ENCODE measurements at places on chromosomes 13 and 19. TPM values are rescaled to one million over a fixed set of nuclear protein-coding genes. Genes with fewer than 3 reads are reported as not detected.

GRCh38 chr13:69202996-69203395, 904.6 kb upstream of the ATXN8OS start:
- DNase-seq: no peak

DNA sequence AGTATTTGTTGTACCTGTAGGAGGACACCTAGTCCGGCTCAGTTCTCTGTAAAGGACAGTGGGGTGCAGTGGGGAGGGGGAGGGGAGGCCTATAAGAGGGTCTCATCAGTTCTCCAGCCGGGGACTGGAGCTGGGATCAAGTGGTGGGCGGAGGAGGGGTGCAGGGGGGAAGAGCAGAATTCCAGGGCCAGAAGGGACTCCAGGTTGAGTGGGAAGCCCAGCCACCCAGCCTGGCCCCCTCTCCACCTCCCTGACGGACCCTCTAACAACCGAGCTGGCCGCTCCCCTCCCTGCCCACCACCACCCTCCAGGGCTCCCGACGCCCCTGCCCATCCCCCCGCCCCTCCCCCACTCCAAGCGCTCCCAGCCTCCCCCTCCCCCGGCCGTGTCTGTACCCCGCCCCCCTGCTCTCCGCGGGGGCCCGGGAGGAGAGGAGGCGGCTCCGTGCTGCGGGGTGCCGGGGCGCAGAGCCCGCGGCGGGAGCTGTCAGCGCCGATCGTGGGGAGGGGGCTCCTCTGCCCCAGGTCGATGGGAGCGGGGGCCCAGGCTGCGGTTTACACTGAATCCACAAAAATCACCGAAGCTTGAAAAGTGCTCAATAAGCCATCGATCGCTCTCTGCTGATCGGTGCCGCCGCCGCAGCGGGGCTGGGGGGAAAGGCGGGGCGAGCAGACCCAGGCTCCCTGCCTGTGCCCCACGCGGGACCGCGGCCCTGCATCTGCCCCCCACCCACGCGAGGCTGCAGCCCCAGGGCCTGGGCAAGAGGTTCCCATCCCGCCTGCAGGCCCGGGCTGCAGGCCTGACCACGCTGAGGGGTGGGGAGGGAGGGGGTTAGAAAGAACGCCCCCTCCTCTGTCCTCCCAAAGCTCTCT, 34.6 kb upstream of the ONECUT3 start:
- DNase-seq: no peak

Gene SUPT5H
- 82.6 TPM for total RNA-seq

DNA sequence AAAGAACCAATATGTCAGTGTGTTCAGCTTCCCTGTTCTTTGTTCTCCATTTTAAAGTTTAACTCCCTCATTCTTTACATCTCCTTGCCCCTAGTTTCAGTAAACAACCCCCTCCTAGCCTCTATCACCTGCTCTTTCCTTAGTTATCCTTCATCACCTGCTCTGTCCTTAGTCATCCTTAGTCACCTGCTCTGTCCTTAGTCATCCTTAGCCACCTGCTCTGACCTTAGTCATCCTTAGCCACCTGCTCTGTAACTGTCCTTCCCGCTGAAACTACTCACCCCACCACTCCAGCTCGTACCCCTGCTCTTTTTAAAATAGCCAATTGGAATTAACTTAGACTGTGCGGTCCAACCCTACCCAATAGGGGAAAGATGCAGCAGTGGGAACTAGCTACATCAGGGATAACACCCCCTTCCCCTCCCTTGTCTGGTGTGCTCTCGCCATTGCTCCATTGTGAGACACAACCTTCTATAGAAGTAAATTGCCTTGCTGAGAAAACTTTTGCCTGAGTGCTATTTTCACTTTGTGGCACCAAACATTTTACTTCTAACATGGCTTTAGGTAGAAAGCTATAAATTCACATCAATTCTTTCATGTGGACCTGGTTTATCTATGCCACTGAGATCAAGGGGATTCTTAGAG, 16.2 kb downstream of the EDNRB start:
- DNase-seq: no peak

DNA sequence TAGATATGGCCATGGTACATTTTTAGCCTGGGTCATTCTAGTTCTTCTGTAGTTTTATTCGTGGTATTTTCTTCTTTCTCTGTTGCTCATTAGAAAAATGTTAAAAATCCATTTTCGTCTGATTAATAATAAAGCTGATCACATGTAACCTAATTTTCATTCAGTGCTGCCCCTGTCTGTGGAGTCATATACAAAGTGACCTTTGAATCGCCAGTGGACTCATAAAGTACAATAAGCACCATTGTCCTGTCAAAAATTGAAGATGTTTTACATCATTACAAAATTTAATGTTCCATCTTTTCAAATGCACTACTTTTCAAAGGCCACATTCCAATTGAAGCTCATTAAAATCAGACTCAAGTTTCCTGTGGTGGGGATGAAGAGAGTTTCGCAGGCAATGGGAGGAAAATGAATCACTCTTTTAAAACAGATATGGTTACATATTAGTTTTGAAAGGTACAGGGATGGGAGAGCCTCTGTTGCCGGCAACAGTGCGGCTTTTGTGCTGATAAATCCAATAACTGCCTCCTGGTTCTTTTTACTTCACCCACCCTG, 205.4 kb downstream of the ZNF536 start:
- DNase-seq: no peak

- DNase-seq: peak; percentile 72
These were observed 1.4 kb downstream of the STK11 start for GRCh38 chr19:1206864-1207450.

DNA sequence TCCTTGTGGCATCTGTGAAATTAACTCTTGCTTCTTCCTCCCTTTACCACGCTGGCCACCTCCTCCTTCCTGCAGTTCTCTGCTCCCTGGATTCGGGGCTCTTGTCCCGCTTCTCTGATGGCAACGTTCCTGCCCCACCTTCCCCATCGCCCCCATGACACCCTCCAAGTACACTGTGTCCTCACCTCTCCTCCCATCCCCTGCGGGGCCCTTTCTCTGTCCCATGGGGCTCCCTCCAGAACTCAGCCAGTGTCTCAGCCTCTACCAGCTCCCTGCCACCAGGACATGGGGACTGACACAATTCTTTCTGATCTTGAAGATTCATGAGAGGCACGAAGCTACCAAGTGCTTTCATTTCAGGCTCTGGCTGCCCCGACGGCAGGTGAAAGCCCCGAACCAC, 9.1 kb downstream of the CARS2 start:
- DNase-seq: no peak

- no peak for DNase-seq
These were observed 11.9 kb downstream of the GADD45B start for GRCh38 chr19:2487842-2488241.

Gene PIN1
- 92.5 TPM for total RNA-seq

- DNase-seq: no peak
These were observed 41.9 kb downstream of the TBC1D4 start for GRCh38 chr13:75440100-75440499.

DNA sequence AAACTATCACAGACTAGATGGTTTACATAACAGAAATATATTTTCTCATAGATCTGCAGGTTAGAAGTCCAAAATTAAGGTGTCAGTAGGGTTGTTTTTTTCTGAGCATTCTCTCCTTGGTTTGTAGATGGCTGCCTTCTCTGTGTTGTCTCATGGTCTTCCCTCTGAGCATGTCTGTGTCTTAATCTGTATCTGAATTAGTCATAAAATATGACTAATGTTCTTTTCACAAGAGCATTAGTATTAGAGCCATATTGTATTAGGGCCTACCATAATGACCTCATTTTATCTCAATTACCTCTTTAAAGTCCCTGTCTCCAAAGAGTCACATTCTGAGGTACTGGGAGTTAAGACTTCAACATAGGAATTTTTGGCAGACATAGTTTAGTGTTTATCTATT, 77.2 kb upstream of the OBI1 start:
- DNase-seq: no peak

GRCh38 chr19:31064491-31064890, 284.7 kb downstream of the TSHZ3 start:
- DNase-seq: no peak

- peak; percentile 86 for DNase-seq
These were observed 518 bp downstream of the NUDT19 start for GRCh38 chr19:32691952-32692726.

DNA sequence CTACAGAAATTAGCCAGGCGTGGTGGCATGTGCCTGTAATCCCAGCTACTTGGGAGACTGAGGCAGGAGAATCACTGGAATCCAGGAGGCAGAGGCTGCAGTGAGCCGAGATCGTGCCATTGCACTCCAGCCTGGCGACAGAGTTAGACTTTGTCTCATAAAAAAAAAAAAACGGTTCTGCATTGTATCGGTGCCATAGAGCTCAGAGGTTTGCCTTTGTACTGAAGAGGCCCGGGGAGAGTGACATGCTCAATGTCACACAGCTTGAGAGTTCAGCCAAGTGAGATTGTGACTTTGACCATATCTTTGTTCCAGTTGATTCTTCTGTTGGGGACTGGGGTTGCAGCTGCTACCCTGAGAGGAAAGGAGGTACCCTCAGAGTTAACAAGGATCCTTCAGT, 4.3 kb downstream of the HAUS8 start:
- DNase-seq: no peak

Gene PRTN3
- total RNA-seq: not detected

DNA sequence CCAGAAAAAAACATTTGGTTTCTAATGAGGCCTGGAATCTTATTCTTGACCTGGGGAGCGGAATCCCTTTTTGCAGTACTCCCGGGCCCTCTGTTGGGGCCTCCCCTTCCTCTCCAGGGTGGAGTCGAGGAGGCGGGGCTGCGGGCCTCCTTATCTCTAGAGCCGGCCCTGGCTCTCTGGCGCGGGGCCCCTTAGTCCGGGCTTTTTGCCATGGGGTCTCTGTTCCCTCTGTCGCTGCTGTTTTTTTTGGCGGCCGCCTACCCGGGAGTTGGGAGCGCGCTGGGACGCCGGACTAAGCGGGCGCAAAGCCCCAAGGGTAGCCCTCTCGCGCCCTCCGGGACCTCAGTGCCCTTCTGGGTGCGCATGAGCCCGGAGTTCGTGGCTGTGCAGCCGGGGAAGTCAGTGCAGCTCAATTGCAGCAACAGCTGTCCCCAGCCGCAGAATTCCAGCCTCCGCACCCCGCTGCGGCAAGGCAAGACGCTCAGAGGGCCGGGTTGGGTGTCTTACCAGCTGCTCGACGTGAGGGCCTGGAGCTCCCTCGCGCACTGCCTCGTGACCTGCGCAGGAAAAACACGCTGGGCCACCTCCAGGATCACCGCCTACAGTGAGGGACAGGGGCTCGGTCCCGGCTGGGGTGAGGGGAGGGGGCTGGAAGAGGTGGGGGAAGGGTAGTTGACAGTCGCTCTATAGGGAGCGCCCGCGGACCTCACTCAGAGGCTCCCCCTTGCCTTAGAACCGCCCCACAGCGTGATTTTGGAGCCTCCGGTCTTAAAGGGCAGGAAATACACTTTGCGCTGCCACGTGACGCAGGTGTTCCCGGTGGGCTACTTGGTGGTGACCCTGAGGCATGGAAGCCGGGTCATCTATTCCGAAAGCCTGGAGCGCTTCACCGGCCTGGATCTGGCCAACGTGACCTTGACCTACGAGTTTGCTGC, at the start of gene ICAM4:
ICAM4 (plus strand) TSS at position 153 of the 935 bp plus-strand sequence; CDS start at position 211, 58 bp downstream.
- DNase-seq: peak; percentile 91

DNA sequence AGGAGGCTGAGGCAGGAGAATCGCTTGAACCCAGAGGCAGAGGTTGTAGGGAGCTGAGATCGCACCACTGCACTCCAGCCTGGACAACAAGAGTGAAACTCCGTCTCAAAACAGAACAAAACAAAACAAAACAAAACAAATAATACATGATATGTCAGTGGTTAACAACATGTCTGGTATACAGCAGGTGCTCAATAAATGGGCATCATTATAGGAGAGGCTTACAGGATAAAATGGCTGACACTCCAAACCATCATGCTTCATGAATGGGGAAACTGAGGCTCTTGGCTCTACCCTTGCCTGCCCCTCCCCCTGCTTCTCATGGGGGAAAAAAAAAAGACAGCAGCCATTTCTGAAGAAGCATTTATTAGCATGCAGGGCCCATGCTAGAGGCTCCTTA, 3.0 kb upstream of the RAB3D start:
- no peak for DNase-seq

- DNase-seq: no peak
These were observed 614.5 kb downstream of the TBC1D4 start for GRCh38 chr13:74867460-74867859.

Measured in Right ventricle myocardium superior (tissue), 1 donor.